Astrocyte of the spinal cord (primary cell): ENCODE measurements at places on chromosomes 2 and 18.

- DNase-seq: peak; percentile 59
Measured at GRCh38 chr2:57842531-57842930, 204.1 kb upstream of the VRK2 start.

DNA sequence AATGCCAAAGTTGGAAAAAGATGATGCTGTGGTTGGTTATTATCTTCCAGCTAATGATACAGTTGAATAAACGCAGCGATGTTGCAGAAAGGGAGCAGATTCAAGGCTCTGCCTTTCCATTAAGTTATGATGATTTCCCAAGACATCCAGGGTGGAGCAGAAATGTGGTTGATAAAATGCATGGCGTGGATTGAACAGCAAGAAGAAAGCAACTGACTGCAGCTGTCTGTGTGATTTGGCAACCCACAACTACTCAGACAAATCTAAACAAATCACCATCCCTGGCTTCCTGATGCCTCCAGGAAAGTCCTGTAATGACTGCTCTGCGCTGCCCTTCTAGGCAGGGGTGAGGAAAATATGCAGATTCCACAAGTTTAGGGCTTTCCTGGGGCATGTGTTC, 166.3 kb downstream of the NRP2 start:
- no peak for DNase-seq

GRCh38 chr2:20962939-20963557, 80.8 kb downstream of the APOB start:
- DNase-seq: peak; percentile 52

GRCh38 chr2:26772064-26773001, 8.2 kb downstream of the SLC35F6 start:
- no peak for DNase-seq

GRCh38 chr2:109001201-109001600, 12.2 kb upstream of the EDAR start:
- no peak for DNase-seq

GRCh38 chr2:237452861-237453260, 34.2 kb upstream of the MLPH start:
- no peak for DNase-seq

DNA sequence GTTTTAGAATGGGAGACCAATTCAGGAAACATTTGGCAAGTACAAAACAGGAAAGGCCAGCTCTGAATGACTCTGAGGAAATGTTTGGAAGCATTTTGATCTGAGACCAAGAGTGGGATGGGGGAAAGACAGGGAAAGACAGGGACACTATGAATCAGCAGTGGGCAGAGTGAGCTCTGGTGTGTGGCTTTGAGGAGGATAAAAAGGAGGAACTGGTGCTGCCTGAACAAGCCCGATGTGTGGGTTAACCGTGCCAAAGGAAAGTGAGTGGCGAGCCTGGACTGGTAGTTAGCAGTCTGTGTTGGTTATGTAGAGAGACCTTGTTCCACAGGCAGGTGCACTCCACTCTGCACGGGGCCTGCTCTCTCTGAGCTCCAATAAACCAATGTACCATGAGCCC, 5.3 kb downstream of the MFSD6 start:
- no peak for DNase-seq

- peak; percentile 77 for DNase-seq
Measured at GRCh38 chr2:36663851-36664695, 32.4 kb upstream of the VIT start.

DNA sequence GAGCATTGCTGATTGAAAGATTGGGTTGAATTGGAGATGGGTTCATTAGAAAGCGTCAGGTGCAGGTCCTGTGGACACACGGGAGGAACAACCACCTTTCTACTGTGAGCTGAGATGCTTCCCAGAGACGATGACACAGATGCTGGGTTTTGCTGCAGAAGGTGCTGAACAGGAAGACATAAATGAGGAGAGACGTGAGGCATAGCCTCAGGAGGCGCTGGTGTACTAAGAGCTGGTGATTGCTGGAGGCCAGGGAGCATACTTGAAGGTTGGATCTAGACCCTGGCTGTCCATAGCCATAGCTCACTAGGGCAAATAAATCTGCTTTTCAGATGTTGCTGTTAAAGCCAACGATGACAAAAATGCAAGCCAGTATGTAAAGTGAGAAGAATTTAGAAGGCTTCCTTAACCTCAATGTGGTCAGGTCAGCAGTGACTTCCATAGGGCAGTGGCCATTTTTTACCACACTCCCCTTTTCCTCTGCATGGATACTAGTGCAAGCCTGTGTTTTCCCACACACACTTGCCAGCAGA, 153.7 kb downstream of the SOX11 start:
- DNase-seq: peak; percentile 7

DNA sequence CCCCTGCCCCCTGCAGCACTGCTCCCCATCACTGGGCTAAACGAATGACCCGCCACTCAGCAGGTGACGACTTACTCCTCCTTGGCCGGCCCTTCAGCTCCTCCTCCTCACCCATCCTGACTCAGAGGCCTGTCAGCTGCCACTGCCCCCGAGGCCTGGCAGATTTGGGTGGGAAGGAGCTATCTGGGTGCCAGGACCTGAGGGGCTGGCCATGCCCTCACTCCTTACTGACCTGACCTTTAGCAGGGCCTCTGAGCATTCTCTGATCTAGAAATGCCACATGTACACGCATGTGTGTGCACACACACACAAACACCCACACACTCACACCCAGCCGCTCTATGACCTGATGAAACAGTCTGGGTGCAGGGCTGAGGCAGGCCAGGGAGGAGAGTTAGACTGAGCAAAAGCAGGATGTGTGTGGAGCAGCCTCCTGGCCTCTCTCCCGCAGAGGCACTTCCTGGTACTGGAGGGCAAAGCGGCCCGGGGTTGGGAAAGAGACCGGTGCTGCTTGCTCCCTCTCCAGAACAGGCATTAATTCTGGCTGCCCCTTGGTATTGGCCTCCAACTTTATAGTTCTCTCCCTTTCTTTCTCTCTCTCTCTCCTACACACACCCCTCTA, 68.0 kb downstream of the ZFP36L2 start:
- DNase-seq: peak; percentile 59

- DNase-seq: no peak
Measured at GRCh38 chr2:21763501-21763900, 639.7 kb downstream of the TDRD15 start.
